Putamen (tissue), 1 donor: ENCODE measurements at places on chromosomes 13 and 19.

- DNase-seq = no peak
Measured at GRCh38 chr19:58326501-58326913, 287 bp upstream of the ZSCAN22 start.

DNA sequence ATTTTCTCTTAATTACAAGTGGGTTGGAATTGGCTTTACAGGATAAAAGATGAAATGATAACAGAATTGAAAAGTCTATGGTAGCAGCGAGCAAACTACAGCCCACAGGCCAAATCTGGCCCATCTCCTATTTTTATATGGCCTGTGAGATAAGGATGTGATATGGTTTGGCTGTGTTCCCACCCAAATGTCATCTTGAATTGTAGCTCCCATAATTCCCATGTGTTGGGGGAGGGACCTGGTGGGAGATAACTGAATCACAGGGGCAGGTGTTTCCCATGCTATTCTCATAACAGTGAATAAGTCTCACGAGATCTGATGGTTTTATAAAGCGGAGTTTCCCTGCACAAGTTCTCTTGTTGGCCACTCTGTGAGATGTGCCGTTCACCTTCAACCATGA lies 19.0 kb downstream of the CRYL1 start:
- DNase-seq = no peak

- no peak for DNase-seq
Measured at GRCh38 chr13:36764957-36765356, 54.1 kb upstream of the RFXAP start.

GRCh38 chr13:40660141-40660664 lies 6.2 kb downstream of the FOXO1 start:
- no peak for DNase-seq

GRCh38 chr13:73544175-73544574 lies 485.4 kb downstream of the KLF5 start:
- no peak for DNase-seq

GRCh38 chr13:47859165-47859564 lies 141.9 kb downstream of the SUCLA2 start:
- DNase-seq = no peak

DNA sequence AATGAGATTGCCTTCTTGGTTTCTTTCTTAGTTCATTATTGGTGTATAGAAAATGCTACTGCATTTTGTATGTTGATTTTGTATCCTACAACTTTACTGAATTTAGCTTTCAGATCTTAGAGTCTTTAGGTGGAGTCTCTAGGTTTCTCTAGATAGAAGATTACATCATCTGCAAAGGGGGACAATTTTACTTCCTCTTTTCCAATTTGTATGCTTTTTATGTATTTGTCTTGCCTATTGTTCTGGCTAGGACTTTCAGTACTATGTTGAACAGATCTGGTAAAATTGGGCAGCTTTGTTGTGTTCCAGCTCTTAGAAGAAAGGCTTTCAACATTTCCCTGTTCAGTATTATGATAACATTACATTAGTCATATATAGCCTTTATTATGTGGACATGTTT lies 101.0 kb upstream of the SPRY2 start:
- DNase-seq = no peak

DNA sequence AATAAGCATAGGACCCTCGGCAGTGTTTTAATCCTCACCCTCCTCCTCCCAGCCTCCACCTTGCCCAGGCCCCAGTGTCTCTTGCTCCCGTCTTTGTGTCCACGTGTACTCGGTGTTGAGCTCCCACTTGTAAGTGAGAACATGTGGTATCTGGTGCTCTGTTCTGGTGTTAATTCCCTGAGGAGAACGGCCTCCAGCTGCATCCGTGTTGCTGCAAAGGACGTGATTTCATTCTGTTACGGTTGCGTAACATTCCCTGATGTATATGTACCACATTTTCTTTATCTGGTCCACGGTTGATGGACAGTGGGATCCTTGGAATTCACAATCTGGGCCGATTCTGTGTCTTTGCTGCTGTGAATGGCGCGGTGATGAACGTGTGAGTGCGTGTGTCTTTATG lies 44.7 kb upstream of the TFDP1 start:
- DNase-seq = no peak

GRCh38 chr19:2325281-2326046 lies 2.9 kb downstream of the LSM7 start:
- DNase-seq = peak; percentile 58

GRCh38 chr13:99231721-99232120 lies 26.5 kb downstream of the GPR18 start:
- no peak for DNase-seq

GRCh38 chr19:40282920-40283319 lies 2.2 kb downstream of the AKT2 start:
- DNase-seq = no peak

- no peak for DNase-seq
Measured at GRCh38 chr13:46088821-46089562, 15.8 kb downstream of the CPB2 start.

GRCh38 chr13:110815471-110816204 lies 99.2 kb downstream of the ANKRD10 start:
- no peak for DNase-seq

GRCh38 chr13:112742583-112742982 lies 52.7 kb downstream of the ATP11A start:
- DNase-seq = no peak

DNA sequence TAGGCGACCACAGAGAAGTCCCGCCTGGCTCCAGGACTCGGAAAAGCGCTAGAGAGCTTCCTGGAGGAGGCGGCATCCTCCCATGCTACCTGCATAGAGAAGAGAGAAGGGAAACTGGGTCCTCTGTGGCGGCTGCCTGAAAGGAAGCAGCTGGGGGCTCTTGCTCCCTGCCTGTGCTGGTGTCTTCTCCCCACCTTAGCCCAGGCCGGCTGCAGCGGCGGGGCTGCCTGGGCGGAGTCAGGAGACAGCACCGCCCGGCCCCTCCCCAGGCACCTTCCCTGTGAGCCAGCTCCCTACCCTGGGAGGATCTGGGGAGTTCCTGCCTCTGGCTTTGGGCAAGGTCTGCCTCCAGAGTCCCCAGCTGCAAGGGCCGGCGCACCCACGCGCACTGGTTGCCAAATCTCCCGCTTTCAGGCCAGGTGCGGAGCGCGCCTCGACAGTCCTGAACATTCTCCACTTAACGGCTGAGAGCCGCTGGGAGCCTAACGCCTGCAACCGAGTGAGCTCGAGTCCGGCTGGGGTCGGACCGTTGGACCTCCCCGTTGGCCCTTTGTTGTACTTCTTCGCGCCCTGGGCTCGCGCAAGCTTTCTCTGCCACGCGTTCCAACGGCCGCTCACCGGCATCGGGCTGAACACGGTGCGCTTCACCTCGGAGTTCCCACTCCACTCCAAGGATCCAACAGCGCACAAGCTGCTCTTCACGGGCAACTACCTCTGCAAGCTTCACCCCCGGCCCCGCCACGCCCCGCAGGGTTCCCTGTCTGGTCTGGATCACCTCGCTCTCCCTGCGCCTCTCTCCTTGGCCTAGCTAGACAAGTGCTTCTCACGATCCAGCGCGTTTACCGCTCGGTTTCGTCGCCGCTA lies 21.8 kb upstream of the ZNF30 start:
- no peak for DNase-seq

GRCh38 chr13:107743983-107744382 lies 471.4 kb downstream of the LIG4 start:
- DNase-seq = no peak

DNA sequence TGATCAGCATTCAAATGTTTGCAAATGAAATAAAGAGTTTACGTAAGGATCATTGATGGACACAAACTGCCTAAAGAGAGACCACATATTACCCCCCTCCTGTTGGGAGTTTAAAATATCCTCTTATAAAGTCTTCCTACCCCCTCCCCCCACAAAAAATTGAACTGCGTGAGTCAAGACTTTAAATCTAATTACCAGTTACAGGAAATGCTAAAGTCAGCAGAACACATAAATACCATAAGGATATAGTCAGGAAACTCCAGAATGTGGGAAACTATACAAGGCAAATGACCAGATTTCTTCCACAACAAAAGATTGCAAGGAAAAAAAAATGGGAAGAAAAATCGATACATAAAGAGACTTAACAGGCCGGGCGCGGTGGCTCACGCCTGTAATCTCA lies 44.4 kb upstream of the FARP1 start:
- DNase-seq = no peak

GRCh38 chr13:91112201-91112923 lies 235.1 kb upstream of the MIR17HG start:
- DNase-seq = no peak

DNA sequence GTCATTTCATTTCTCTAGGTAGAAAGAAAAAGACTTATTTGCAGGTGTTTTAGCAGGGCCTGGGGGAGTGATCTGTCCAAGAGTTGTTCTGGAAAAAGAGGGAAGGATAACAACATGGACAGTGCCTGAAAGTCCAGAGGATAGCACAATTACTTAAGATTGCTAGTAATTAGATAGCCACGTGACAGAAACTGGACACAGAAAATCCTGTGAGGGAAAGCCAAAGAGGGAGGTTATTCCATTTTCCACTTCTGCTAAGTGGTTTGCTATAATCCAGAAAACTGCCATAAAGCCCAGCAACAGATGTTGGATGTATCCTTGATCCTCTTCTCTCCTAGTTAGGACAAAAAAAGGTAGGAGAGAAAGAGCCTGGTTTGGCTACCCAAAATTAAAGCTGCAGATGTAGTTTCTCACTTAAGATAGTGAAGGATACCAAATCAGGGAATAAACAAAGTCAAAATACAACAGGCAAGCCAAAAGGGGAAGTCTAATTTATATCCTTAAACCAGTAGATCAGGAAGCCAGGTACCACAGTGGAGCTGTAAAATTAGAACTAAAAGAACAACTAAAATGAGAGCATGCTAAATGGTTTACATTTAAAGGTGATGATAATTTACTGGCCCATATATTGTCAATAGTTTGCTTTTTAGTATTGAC lies 140.2 kb downstream of the VWA8 start:
- DNase-seq = no peak

GRCh38 chr19:13742756-13743155 lies 21.6 kb upstream of the MRI1 start:
- DNase-seq = no peak

- DNase-seq = no peak
Measured at GRCh38 chr13:48890391-48890790, 85.3 kb upstream of the FNDC3A start.

DNA sequence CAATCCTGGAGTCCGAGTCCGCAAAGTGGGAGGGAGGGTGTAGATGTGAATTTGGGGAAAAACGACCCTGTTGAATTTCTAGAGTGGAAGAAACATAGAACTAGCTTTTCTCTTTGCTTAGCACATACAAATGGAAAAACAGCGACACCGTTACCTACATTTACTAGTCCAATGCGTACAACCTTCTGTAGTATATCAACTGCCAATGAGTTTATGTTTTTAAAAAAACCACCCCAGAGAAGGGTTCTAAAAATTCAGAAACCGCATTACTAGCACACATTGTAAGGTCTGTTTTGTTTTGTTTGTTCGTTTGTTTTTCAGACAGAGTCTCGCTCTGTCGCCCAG lies 332 bp upstream of the SUPT20H start:
- DNase-seq = no peak

DNA sequence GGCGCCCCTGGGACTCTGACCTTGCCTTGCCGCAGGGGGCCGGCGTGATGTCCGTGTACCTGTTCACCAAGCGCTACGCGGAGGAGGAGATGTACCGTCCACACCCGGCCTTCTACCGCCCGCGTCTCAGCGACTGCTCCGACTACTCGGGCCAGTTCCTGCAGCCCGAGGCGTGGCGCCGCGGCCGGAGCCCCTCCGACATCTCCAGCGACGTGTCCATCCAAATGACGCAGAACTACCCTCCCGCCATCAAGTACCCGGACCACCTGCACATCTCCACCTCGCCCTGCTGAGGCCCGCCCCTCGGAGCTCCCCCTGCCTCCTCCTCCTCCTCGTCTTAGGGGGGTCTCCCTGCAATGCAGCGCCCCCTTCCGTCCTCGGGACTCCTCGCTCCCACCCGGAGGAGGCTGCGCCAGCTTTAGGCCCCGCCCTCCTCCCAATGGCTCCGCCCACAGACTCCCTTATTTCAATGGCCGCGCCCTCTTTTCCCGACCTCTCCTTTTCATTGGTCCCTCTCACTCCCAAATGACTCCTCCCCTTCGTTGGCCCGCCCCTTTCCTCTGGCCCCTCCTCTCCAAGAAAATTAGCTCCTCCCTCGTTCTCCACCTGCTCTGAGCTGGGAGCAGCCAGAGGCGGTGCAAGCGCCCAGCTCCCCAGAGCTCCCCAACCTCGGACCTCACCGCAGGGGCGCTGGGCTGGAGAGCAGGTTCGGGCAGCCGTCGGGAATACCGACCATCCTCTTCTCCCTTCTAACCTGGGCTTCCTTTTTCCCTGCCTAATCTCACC lies 20.5 kb upstream of the CACNG8 start:
- no peak for DNase-seq

GRCh38 chr19:4707956-4708650 lies 15.5 kb downstream of the DPP9 start:
- DNase-seq = no peak

- DNase-seq = no peak
Measured at GRCh38 chr19:38695317-38695683, 47.9 kb downstream of the ACTN4 start.
